ENCODE measurements at places on chromosomes 5 and 9.
A peak's percentile ranks its signal among the peaks of the same experiment; 100 is the strongest.

DNA sequence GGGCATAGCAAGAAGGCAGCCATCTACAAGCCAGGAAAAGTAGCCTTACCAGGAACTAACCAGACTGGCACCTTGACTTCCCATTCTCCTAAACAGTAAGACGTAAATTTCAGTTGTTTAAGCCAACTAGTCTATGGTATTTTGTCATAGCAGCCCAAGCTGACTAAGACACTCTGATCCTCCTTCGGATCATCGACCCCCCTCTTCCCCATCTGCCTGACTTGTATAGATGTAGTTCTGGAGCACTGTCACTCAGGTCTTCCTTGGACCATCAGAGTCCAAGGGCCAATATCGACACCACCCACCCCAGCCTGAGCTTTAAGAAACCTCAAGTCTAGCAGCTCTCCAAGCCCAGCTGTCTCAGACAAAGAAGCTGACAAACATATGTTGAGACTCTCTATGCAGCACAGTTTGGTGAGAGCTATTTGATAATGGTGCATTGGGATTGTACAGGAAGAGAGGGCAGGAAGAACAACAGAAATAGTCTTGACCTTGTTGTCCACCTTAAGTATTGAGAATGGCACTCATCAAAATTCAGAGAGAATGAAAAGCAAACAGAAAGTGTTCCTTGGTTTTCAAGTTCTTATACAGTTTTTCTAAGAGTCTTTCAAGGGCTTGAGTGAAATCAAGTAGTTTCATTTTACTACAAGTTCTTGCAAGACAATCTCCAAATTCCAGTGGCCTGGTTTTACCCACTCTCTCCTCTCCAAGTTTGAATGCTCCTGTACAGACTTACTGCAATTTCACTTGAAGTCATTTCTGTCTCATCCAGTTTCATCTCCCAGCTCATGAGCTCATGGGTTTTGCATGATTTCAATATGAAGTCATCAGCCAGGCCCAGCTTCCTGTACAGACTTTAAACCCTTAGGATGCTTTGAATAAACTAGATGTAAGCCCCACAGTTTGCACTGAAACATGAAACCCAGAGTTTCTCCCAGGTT lies 122.3 kb upstream of the RAI14 start:
- DNase-seq = no peak

DNA sequence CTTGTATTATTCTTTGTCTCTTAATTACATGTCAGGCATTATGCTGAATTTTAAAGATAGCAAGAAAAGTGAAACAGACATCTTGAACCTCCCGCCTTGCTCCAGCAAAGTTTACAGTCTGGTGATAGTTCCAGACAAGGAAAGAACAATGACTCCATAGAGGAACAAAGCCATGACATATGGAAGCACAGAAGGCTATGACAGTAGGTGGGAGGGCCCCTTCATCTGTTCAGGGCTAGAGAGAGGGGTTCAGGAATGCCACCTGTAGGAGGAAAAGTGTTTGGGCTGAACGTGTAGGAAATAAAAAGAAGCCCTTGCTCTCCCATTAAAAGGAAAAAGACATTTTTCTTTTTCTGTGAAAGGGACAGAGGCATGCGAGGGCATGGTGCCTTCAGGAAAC lies 315.6 kb downstream of the TRIM32 start:
- DNase-seq = no peak

GRCh38 chr5:32709750-32710549 lies 1.2 kb upstream of the NPR3 start:
- peak; percentile 22 for DNase-seq

DNA sequence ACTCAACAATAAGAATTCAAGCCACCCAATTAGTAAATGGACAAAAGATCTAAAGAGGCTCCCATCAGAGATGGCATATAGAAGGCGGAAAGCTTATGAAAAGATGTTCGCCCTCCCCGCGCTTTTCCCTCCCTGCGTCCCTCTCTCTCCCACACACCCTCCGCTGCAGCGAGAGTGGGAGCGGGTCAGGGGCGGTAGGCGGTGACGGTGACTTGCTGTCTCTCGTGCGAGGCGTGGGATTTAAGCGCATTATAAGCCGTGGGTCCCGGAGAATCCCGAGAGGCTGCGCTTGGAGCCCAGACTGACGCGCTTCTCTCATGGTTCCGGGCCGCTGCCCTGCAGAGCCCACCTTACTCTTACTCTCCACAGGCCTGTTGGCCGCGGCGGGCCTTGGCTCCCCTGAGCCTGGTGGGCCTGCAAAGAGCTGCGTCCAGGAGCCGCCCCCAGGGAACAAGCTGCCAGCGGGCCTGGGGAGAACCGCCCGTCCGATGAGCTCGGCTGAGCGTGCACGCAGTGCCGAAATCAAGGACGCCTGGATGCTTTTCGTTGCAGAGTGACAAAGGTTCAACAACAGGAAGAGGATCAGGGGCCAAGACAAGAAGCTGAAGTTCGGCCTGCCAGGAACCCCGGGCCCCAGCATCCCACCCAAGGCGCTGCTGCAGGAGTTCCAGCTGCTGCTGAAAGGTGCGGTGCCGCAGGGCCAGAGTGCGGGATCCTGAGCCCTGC lies 42.6 kb upstream of the BICD2 start:
- no peak for DNase-seq

DNA sequence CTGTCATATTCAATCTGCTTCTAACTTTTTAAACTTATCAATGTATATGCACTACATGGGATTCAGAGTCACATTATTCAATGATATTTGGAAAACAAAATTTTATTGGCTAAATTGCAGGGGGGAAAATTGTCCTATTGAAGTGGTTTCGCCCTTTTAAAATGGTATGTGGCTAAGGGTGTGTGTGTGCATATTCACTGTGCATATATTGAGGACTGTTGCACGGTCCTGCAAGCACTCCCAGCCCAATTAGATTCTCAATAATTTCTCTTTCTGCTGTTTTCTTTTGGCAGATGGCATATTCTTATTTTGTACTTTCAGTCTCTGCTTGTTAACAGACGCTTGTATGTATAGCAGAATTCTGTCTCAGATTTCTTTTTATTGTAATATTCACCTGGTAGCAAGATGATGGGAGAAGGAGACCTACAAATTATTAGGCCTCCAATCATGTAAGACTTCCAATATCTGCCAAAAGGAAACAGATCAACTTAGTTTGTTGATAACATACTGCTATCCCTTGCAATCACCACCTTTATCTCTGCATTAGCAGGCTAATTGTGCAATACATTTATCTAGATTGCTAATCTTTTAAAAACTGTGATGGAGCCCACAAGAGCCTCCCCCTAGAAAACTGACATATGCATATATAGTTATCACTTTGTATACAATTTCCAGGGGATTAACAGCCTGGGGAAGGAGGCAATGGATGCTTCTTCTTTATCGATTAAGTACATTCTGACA lies 411.5 kb downstream of the PLK2 start:
- no peak for DNase-seq

- no peak for DNase-seq
Observed at GRCh38 chr9:86022687-86023266, 76.6 kb downstream of the GOLM1 start.

DNA sequence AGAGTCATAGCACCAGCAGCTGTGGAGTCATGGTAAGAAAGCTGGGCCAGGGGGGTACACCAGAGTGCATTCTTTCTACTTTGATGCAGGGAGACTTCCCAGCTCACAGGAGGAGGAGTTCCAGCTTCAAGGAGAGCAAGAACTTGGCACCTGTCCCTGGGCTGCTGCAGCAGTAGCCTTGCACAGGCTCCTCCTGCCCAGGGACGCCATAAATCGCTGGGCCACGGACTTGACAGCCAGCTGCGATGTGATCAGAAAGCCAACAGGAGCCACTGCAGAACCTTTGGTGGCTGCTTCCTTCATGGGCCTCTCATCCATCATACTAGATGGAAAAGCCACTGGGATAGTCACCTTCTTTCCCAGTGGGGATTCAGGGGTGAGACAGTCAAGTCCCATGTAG lies 234.7 kb downstream of the NMUR2 start:
- DNase-seq = no peak

DNA sequence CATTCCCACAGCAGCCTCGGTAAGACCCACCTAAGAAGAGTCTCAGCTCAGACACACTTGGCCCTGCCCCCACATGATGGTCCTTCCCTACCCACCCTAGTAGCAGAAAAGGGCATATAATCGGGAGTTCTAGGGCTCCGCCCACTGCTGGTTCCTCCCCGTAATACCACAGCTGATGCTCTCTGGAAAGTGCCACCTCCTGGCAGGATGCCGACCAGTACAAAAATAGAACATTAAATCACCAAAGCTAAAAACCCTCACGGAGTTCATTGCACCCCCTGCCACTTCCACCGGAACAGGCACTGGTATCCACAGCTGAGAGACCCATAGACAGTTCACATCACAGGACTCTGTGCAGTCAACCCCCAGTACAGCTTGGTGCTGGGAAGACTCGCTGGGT lies 271.3 kb downstream of the KIAA0825 start:
- no peak for DNase-seq

DNA sequence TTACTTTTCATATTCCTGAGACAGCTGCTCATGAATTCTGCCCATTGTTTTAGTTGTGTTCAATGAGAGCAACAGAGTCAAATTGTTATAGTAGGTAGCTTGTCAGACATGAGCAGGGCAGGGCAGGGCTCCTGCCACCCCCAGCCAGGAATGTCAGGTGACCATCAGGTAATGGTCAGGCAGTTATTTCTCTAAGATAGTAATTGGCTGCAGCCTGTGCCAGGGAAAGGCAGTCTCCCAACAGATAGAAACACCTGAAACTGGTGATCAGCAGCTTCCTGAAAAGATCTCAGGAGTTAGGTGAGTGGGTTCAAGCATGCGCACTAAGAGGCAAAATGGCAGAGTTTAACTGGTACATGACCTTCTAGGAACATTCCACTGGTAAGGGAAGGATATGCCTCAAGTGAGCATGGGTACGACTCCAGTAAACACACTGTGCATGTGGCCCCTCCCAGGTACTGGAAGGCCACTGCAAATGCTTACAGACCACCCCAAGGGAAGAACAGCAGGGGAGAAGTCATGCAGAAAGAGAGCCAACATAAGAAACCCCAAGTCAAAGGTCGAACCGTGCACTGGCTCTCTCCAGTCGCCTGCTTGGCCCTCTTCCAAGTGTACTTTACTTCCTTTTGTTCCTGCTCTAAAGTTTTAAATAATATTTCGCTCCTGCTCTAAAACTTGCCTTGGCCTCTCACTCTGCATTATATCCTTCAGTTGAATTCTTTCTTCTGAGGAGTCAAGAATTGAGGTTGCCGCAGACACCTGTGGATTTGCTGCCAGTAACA lies 25.1 kb downstream of the CARTPT start:
- DNase-seq = no peak

- no peak for DNase-seq
Observed at GRCh38 chr9:35793461-35793860, 2.1 kb downstream of the NPR2 start.

DNA sequence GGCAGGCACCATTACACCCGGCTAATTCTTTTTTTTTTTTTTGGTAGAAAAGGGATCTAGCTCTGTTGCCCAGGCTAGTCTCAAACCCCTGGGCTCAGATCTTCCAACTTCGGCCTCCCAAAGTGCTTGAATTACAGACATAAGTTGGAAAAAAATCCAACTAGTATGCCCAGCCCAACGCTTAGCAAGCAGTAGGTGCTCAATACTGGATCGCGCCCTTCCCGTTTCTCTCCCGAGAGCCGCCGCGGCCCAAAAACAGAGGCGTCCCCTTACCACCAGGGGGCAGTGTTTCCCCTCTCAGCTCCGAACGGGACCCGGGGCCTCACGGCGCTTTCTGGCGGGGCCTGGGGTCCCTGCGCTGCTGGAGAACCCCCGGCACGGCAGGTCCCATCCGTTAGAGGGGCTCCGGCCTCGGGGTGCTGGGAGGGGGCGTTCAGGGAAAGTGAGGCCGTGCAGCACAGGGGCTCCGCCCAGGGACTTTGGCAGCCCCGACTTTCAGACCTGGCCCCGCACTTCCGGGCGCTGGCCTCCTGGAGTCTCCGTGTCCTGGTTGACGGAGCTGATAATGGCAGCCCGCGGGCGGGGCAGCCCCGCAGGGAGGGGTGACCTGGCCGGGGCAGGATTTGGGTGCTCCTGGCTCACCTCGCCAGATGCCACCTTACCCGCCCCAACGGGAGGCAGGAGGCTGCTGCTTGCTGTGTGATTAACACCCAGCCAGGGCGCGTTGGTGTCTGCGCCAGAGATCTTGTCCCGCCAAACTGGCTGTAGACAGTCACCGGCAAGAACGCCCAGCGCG lies 15.2 kb downstream of the PTGES start:
- DNase-seq = peak; percentile 22

DNA sequence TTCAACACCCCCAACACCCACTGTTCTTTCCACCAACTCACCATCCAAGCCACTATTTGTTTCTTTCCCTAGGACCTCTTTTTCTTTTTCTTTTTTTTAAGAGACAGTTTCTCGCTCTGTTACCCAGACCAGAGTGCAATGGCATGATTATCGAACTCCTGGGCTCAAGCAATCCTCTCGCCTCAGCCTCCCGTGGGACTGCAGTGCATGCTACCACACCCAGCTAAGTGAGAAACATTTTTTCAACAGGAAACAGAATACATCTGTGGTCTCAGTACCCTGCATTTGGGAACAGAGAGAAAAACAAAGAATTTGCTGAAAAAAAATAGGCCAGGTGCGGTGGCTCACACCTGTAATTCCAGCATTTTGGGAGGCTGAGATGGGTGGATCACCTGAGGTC lies 24.6 kb downstream of the B4GALT1 start:
- no peak for DNase-seq

- no peak for DNase-seq
Observed at GRCh38 chr9:72312386-72312987, 52.5 kb downstream of the ZFAND5 start.

- DNase-seq = no peak
Observed at GRCh38 chr9:38212016-38212415, 143.0 kb upstream of the SHB start.

GRCh38 chr5:175434800-175435199 lies 9.2 kb downstream of the DRD1 start:
- no peak for DNase-seq

GRCh38 chr5:142360051-142360498 lies 35.3 kb upstream of the SPRY4 start:
- no peak for DNase-seq

GRCh38 chr9:127192744-127193143 lies 70.3 kb upstream of the ANGPTL2 start:
- no peak for DNase-seq

DNA sequence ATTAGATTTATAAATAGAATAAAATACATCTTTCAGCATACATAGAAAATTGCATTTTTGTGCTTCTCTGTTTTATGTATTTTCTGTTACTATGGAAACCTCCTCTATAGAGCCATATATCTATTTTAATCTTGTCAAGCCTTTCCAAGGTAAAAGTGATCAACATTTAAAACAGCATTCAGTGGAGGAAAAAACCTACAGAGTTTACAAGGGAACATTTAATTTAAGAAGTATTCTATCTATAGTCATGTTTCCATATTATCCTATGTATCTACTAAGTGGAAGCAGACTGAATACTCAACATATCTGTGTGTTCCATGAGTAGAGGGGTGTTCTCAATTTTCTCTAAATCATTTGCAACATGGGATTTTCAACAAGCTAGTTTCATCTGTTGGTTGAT lies 791.4 kb downstream of the CDH18 start:
- no peak for DNase-seq

- no peak for DNase-seq
Observed at GRCh38 chr9:88777498-88778312, 213.6 kb upstream of the S1PR3 start.

DNA sequence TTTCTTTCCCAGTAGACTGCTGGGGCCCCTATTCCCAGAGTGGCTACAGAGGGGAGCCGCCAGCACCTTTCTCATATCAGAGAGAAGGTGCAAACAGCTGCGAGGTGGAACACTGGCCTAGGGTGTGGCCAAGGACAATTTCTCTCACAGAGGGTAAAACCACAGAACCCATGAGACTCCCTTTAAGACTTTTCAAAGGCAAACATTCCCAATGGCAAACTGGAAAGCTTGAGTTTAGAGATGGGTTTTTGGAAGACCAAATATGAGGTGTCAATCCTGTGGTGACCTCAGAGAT lies 335.1 kb upstream of the PIK3R1 start:
- DNase-seq = no peak

Data from hippocampal formation (tissue), 2 donors.